ENCODE measurements at places on chromosomes 3 and 15. TPM values are rescaled to one million over a fixed set of nuclear protein-coding genes. Genes with fewer than 3 reads are reported as not detected.

Gene PPARG
- 14.1 TPM for total RNA-seq

- H3K4me3 ChIP-seq = no peak overlapping the region
- H3K27me3 ChIP-seq = no peaks in the 10 kb centered on the region
- peaks cover 85% of the 10 kb centered on the region for H3K36me3 ChIP-seq
- H3K4me1 ChIP-seq = no peaks in the 10 kb centered on the region
Measured at GRCh38 chr15:52344592-52344991, 49.0 kb upstream of the MYO5C start.

DNA sequence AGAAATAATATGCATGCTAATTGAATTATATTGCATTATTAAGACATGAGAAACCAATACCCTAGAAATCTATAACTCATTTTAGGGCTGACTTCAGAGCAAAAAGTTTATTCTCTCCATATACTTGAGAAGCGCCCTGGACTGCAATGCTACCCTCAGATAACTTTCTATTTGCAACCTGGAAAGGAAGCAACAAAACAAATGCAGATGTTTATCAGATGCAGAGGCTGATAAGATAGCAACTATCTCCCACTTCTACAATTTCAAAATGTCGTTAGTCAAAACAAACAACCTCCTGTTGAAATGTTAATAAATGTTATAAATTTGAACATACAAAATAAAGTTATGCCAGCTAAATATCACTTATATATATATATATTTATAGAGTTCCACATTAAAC lies 34.8 kb downstream of the HES1 start:
- H3K4me1 ChIP-seq = peaks cover 20% of the 10 kb centered on the region
- DNase-seq = no peak
- no peak overlapping the region for H3K4me3 ChIP-seq

Gene CTSH
- 57.5 TPM for total RNA-seq

DNA sequence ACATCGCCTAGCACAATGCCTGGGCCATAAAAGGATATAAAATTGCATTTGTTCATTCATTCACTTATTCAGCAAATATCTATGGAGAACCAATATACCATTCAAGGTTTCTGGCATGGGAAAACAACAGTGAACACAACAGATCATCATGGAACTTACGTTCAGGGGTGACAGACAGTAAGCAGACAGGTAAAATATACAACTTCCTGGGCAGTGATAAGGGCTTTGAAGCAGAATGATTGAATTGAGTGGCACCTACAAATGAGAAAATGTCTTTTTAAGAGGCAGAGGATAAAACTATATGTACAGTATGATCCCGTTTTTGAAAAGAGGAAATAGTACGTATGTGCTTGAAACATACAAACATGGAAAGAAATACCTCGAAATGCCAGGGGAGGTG lies 39.2 kb downstream of the CMTM7 start:
- peak overlapping the region; percentile 38 for H3K27ac ChIP-seq
- H3K36me3 ChIP-seq = no peaks in the 10 kb centered on the region
- H3K4me3 ChIP-seq = no peak overlapping the region
- no peaks in the 10 kb centered on the region for H3K4me1 ChIP-seq
- no peaks in the 10 kb centered on the region for H3K27me3 ChIP-seq

- DNase-seq = peak; percentile 63
- H3K36me3 ChIP-seq = no peaks in the 10 kb centered on the region
- peaks cover 40% of the 10 kb centered on the region for H3K4me1 ChIP-seq
- peaks cover 28% of the 10 kb centered on the region for H3K27me3 ChIP-seq
- H3K27ac ChIP-seq = no peak overlapping the region
Measured at GRCh38 chr3:14441240-14441919, 39.0 kb downstream of the SLC6A6 start.

Gene FMN1
- 4.1 TPM for total RNA-seq

GRCh38 chr3:147360646-147361453 lies 45.5 kb downstream of the ZIC4 start:
- no peaks in the 10 kb centered on the region for H3K4me1 ChIP-seq
- H3K27ac ChIP-seq = no peak overlapping the region
- peaks cover 82% of the 10 kb centered on the region for H3K27me3 ChIP-seq
- no peak for DNase-seq

DNA sequence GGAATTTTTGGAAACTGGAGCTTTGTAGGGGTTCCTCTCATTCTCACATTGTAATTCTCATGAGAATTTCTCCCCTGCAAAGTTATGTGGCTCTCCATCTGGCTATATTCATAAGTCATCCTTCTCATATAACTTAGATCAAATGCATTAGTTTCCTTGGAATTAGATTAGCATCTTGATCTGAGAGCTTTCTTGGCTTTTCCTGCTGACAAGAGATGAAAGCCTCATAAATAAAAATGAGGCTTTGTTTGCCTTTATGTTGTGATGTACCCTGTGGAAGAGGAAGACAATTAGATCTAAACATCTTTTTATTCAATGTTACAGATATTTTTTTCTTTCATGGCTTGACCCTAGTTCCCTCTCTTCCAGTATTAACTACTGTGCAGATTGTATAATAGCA lies 165.4 kb upstream of the ZPLD1 start:
- H3K27me3 ChIP-seq = no peaks in the 10 kb centered on the region
- H3K27ac ChIP-seq = no peak overlapping the region
- no peaks in the 10 kb centered on the region for H3K36me3 ChIP-seq
- no peak for DNase-seq

Gene LMAN1L
- 8.9 TPM for total RNA-seq

- no peak overlapping the region for H3K27ac ChIP-seq
- no peaks in the 10 kb centered on the region for H3K27me3 ChIP-seq
- no peaks in the 10 kb centered on the region for H3K36me3 ChIP-seq
- H3K4me1 ChIP-seq = no peaks in the 10 kb centered on the region
Measured at GRCh38 chr3:182331341-182331740, 462.0 kb upstream of the ATP11B start.

- H3K4me3 ChIP-seq = no peak overlapping the region
- H3K36me3 ChIP-seq = no peaks in the 10 kb centered on the region
- H3K4me1 ChIP-seq = no peaks in the 10 kb centered on the region
- no peak overlapping the region for H3K27ac ChIP-seq
- no peak for DNase-seq
- no peaks in the 10 kb centered on the region for H3K27me3 ChIP-seq
Measured at GRCh38 chr15:47885920-47886319, 168.6 kb downstream of the SEMA6D start.

GRCh38 chr15:81776976-81777375 lies 268.8 kb downstream of the MEX3B start:
- no peak overlapping the region for H3K27ac ChIP-seq
- no peaks in the 10 kb centered on the region for H3K27me3 ChIP-seq
- H3K4me1 ChIP-seq = no peaks in the 10 kb centered on the region
- DNase-seq = no peak
- no peaks in the 10 kb centered on the region for H3K36me3 ChIP-seq

DNA sequence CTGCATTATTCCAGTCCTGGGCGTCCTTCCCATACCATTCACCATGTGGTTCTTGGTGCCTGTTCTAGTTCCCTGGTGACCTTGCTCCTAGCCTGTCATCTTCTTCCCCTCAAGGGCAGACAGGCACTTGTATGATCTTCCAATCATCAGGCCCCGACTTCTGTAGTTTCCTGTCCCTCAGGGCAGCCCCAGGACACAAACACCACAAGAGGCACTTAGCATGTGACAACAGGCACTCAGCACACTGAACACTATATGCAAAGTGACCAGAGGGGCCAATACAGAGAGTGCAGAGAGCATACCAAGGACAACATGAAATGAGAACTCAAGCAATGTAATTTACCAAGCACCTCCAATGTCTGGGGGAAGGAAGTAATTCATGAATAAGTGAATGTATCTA lies 17.9 kb downstream of the TMEM40 start:
- no peaks in the 10 kb centered on the region for H3K4me1 ChIP-seq
- peak overlapping the region; percentile 76 for H3K27ac ChIP-seq
- H3K36me3 ChIP-seq = no peaks in the 10 kb centered on the region
- peak; percentile 25 for DNase-seq

Gene ERICH6
- total RNA-seq = not detected

GRCh38 chr3:13879946-13880810 lies at the start of gene WNT7A:
WNT7A (minus strand) TSS chr3:13880071; CDS start chr3:13879816, 255 bp downstream.
- H3K36me3 ChIP-seq = no peaks in the 10 kb centered on the region
- peaks cover 10% of the 10 kb centered on the region for H3K4me1 ChIP-seq

DNA sequence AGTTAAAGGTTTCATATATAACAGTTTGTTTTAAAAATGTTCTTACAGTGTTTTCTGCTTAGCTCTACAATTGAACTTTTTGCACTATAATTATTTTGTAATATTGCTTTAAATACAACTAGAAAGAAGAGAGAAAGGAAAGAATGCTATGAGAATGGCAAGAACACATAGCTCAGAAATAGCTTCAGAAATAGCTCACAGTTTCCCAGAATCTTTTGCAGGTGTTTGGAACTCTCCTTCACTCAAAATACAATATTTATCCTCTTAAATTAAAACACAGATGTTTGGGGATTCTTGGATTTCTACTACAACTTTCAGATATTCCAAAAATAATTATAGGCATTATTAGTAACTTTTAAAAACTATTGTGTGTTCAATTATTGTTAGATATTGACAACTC lies 658.0 kb upstream of the DPPA4 start:
- no peak overlapping the region for H3K27ac ChIP-seq
- no peak for DNase-seq
- H3K4me3 ChIP-seq = no peak overlapping the region

DNA sequence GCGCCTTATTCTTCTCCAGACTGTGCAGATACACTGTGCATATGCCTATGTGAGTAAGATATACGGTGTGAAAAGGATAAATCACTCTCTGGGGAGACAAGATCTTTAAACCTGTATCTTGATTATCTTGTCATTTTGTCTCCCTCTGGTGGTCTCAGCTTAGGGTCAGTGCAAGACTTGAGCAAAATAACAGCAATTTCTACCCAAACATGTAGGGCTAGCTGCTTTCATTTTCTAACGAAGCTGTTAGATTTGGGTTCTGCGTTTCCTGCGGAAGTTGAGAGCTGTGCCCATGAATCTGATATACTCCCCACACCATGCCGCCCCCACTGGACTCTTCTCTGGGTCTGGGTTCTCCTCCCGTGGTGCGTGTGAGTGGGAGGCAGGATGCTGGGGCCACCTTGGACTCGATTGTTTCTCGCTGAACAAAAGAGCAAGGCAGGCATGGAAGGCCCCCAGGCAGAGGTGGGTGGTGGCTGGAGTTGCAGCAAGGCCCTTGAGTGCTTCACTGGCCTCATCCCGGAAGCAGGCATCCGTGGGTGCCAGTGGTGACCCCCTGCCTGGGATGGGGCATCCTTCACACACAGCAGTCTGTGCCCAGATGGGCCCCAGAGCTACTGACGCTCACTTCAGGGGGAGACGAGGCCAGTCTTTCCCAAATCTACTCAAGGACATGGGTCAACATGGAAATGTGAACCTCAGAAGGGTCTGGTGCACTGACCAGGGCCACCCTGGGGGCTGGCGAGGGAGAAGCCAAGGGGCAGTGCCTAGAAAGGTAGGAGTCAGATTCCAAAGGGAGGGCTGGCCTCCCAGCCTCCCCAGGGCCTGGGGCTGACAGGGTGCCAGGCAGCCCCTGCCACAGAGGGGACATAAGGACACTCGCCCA lies 179.6 kb downstream of the NSMCE3 start:
- no peak for DNase-seq
- H3K27me3 ChIP-seq = peaks cover 24% of the 10 kb centered on the region
- H3K4me1 ChIP-seq = no peaks in the 10 kb centered on the region
- no peak overlapping the region for H3K4me3 ChIP-seq
- no peaks in the 10 kb centered on the region for H3K36me3 ChIP-seq

GRCh38 chr15:71448688-71449114 lies 333.4 kb downstream of the THSD4 start:
- H3K4me3 ChIP-seq = no peak overlapping the region
- peak overlapping the region; percentile 19 for H3K27ac ChIP-seq
- peaks cover 52% of the 10 kb centered on the region for H3K4me1 ChIP-seq
- no peaks in the 10 kb centered on the region for H3K36me3 ChIP-seq
- DNase-seq = peak; percentile 62

GRCh38 chr3:112653209-112653871 lies 12.4 kb upstream of the CCDC80 start:
- DNase-seq = peak; percentile 30
- H3K27ac ChIP-seq = no peak overlapping the region
- H3K4me3 ChIP-seq = no peak overlapping the region
- no peaks in the 10 kb centered on the region for H3K27me3 ChIP-seq
- H3K4me1 ChIP-seq = peaks cover 8% of the 10 kb centered on the region

- H3K4me3 ChIP-seq = no peak overlapping the region
- no peaks in the 10 kb centered on the region for H3K4me1 ChIP-seq
- H3K36me3 ChIP-seq = peaks cover 13% of the 10 kb centered on the region
- H3K27me3 ChIP-seq = no peaks in the 10 kb centered on the region
Measured at GRCh38 chr15:49115062-49115461, 40.3 kb downstream of the COPS2 start.

DNA sequence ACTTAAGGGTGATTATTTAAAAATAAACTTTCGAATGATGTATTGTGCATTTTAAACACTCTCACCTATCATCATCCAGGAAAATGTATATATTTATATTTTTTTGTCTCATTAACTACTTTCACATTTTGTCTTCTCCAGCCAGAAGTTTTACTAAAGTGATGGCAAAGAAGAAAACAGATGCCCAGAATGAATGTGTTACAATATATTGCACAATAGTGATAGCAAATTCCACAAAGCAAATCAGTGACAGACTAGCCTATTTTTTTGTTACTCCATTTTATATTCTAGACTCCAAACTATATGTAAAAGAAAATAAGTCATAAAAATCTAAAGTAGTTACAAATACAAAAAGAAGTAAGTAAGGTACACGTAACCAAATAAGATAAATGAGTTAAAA lies 414.7 kb downstream of the EPHA3 start:
- H3K27ac ChIP-seq = no peak overlapping the region
- H3K27me3 ChIP-seq = no peaks in the 10 kb centered on the region
- DNase-seq = no peak
- no peaks in the 10 kb centered on the region for H3K36me3 ChIP-seq

Gene EFCAB12
- not detected for total RNA-seq

GRCh38 chr3:8325306-8325705 lies 176.3 kb upstream of the LMCD1 start:
- no peak for DNase-seq
- H3K4me3 ChIP-seq = no peak overlapping the region
- no peaks in the 10 kb centered on the region for H3K27me3 ChIP-seq
- H3K27ac ChIP-seq = no peak overlapping the region
- H3K4me1 ChIP-seq = no peaks in the 10 kb centered on the region

DNA sequence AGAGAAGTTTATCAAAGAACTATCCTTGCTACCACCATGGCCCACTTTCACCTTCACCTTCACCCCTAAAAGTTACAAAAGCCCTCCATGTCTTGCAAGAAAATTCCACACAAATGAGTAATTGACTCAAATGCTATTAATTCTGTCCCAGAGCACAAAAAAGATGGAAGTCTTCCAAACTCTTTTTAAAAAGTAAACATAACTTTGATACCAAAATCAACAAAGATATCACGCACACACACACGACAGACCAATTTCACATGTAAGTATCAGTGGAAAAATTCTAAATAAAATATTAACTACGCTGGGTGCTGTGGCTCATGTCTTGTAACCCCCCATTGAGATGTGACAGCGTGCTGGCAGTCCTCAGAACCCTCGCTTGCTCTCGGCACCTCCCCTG lies 1.1 kb upstream of the MCCC1 start:
- no peak for DNase-seq
- H3K27me3 ChIP-seq = no peaks in the 10 kb centered on the region

GRCh38 chr15:78915341-78916087 lies 29.3 kb downstream of the CTSH start:
- peaks cover 43% of the 10 kb centered on the region for H3K4me1 ChIP-seq
- no peak for DNase-seq
- H3K36me3 ChIP-seq = peaks cover 24% of the 10 kb centered on the region
- no peak overlapping the region for H3K27ac ChIP-seq
- no peak overlapping the region for H3K4me3 ChIP-seq
- no peaks in the 10 kb centered on the region for H3K27me3 ChIP-seq

Gene LOXL1
- total RNA-seq = 11.2 TPM

- no peak overlapping the region for H3K4me3 ChIP-seq
- no peaks in the 10 kb centered on the region for H3K36me3 ChIP-seq
- H3K4me1 ChIP-seq = no peaks in the 10 kb centered on the region
Measured at GRCh38 chr3:50657816-50658215, 16.9 kb upstream of the DOCK3 start.

Measured in heart right ventricle (tissue), 16 donors.